Pulmonary artery endothelial cell (primary cell): ENCODE measurements at places on chromosomes 16 and 17. TPM values are rescaled to one million over a fixed set of nuclear protein-coding genes. Genes with fewer than 3 reads are reported as not detected.

The TOP2A gene
- total RNA-seq = 59.6 and 141 TPM in 2 replicates

The TPSAB1 gene
- not detected in 2 replicates for total RNA-seq

The MSL1 gene
- total RNA-seq = 29.9 and 43.4 TPM in 2 replicates

The NPW gene
- total RNA-seq = 0.33 and 0.46 TPM in 2 replicates

The MMP25 gene
- total RNA-seq = 0.04 and 0.13 TPM in 2 replicates
